ENCODE measurements at places on chromosomes 6 and 20.

DNA sequence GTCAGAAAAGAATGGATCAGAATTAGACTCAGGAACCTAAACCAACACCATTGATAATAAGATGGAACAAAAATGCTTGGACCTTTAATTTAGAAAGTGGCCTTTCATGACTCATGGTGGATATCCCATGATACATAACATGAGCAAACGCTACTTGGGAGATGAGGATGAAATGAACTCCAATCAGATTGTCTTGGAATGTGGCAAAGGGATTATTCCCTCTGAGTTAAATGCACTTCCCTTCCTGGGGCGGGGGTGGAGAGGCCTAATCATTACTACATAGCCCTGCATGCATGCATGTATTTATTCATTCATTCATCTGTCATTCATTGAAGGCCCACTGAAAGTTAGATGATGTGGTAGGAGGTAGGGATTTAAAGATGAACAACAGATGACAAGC lies 174.0 kb downstream of the AIG1 start:
- no peak overlapping the region for H3K4me3 ChIP-seq
- H3K27me3 ChIP-seq, result no peaks in the 10 kb centered on the region
- H3K36me3 ChIP-seq, result no peaks in the 10 kb centered on the region
- no peak for DNase-seq
- no peaks in the 10 kb centered on the region for H3K4me1 ChIP-seq
- no peak overlapping the region for H3K27ac ChIP-seq

GRCh38 chr6:34955442-34955841 lies 66.4 kb downstream of the ANKS1A start:
- no peak overlapping the region for H3K27ac ChIP-seq

DNA sequence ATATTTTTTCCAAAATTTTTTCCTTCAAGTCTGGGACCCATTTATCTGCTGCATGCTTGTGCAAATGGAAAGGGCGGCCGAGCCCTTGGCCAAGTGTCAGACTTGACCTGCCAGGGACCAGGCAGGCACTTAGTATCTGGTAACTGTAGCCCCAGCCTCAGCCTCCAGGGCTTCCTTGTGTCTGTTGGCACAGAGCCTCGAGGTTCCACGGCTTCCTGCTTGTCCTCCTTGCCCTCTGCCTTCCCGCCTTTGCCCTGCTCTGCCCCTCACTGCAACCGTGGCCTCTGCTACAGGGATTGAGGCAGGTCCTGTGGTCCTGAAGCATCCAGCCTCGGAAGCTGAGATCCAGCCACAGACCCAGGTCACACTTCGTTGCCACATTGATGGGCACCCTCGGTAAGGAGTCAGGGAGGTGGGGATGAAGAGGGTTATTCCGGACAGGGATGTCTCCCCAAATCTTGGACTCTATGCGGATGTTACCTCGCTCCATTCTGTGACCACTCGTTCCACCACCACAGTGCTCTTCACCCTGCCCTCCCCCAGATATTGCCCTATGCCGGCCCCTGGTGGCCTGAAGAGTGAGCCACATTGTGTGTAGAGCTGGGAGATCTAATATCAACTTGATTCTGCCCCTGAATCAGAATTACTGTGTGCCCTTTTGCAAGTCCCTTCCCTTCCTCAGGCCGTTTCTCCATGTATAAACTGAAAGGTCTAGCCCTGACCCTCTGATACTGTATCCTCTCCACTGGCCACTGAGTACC lies 41.5 kb upstream of the SRF start:
- H3K4me3 ChIP-seq, result no peak overlapping the region
- DNase-seq, result peak; percentile 18
- no peaks in the 10 kb centered on the region for H3K36me3 ChIP-seq
- H3K4me1 ChIP-seq, result no peaks in the 10 kb centered on the region
- H3K27ac ChIP-seq, result no peak overlapping the region

DNA sequence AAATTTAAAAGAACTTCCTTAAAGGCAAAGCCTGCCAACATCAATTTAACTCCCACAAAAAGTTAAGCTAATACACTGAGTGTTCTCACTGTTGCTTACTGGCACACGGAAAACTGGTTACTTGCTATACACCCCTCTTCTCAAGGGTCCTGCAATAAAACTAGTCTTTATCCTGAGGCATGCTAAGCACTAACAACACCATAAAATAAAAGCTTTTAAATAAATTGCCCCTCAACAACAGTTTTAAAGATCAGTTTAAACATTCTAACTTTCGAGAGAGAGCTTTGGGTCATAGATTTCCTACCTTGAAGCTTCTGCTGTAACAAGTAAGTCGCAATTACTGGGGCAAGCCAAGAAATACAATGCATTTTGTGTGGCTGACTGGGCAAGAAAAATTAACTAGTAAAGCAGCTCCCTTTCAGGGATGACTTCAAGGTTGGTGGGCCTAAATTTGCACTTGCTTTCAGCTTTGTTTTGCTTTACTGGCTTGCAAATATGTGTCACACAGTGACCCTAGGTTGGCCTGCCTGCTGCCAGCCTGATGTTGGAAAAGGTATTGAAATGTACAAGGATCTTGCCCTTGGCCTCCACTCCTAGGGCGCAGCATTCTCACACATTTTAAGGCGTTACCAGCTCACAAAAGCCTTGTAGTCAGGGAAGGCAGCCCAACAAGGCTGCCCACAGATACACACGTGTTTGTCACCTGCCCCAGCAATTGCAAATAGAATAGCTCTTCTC lies 4.0 kb upstream of the HEY2 start:
- peaks cover 35% of the 10 kb centered on the region for H3K27me3 ChIP-seq
- peaks cover 38% of the 10 kb centered on the region for H3K4me1 ChIP-seq
- DNase-seq, result no peak
- H3K36me3 ChIP-seq, result no peaks in the 10 kb centered on the region
- H3K4me3 ChIP-seq, result no peak overlapping the region
- no peak overlapping the region for H3K27ac ChIP-seq

DNA sequence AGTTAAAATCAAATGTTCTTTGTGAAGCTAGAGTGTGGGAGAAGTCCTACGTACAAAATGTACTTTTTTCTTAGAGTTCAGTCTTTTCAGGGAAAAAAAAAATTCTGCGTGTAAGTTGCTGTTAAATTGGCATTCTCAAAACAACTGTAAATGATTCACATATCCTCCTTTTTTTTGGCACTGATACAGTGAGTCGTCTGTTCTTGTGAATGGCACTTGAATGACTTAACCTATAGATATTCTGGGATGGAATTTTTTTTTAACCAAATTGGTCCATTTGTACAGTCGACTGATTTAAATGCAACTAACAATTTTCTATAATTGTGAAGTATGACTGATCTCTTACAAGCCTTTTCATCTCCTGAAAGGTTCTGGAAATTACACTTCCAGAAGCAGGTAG lies 5.5 kb upstream of the JAG1 start:
- DNase-seq, result no peak
- H3K4me1 ChIP-seq, result peaks cover 7% of the 10 kb centered on the region
- H3K27me3 ChIP-seq, result peaks cover 31% of the 10 kb centered on the region
- no peak overlapping the region for H3K27ac ChIP-seq

DNA sequence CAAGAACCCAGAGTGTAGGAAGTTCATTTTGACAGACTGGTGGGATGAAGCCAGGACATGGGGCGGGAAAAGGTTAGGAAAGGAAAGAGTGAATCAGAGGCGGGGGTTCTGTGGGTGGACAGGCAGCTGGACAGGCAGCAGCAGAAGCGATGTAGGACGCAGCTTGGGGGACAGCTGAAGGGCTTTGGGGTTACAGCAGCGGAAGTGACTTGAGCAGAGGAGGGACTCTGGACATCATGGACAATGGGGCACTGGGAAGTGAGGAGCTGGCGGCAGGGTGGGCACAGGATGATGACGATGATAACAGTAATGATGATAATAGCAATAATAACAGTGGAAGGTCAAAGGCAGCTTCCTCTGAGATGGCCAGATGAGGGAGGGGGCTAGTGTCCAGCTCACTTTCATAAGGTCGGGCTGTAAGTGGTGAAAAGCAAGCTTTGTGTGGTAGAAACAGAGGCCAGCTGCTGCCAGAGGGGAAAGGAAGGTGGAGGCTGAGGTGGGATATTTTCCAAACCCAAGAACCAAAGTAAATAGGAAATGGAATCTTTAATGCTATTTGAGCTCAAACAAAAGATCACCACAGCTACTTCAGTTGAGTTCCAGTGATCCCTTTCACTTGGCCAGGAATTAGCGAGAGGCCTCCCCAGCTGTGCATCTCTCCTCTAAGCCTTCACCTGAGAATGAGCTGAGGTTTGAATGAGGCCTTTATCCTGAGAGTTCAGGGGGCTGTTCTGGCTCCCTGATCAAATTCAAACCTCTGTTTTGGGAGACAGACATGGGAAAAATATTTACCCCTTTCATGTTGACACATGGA lies 433.5 kb downstream of the DHX35 start:
- no peaks in the 10 kb centered on the region for H3K4me1 ChIP-seq
- H3K4me3 ChIP-seq, result no peak overlapping the region
- no peaks in the 10 kb centered on the region for H3K36me3 ChIP-seq
- no peak for DNase-seq
- H3K27me3 ChIP-seq, result no peaks in the 10 kb centered on the region
- no peak overlapping the region for H3K27ac ChIP-seq

GRCh38 chr6:9458424-9458823 lies 956.5 kb downstream of the TFAP2A start:
- H3K36me3 ChIP-seq, result no peaks in the 10 kb centered on the region
- no peaks in the 10 kb centered on the region for H3K4me1 ChIP-seq
- DNase-seq, result no peak
- H3K27me3 ChIP-seq, result no peaks in the 10 kb centered on the region
- no peak overlapping the region for H3K4me3 ChIP-seq
- H3K27ac ChIP-seq, result no peak overlapping the region

GRCh38 chr20:1005452-1006027 lies 3.4 kb upstream of the RSPO4 start:
- no peaks in the 10 kb centered on the region for H3K36me3 ChIP-seq
- no peak overlapping the region for H3K27ac ChIP-seq
- DNase-seq, result no peak
- H3K4me1 ChIP-seq, result peaks cover 3% of the 10 kb centered on the region
- H3K4me3 ChIP-seq, result no peak overlapping the region

GRCh38 chr20:51807720-51808250 lies 5.5 kb upstream of the SALL4 start:
- no peak overlapping the region for H3K27ac ChIP-seq
- no peak overlapping the region for H3K4me3 ChIP-seq
- H3K27me3 ChIP-seq, result peaks cover 9% of the 10 kb centered on the region
- H3K36me3 ChIP-seq, result no peaks in the 10 kb centered on the region

- H3K27me3 ChIP-seq, result no peaks in the 10 kb centered on the region
- H3K27ac ChIP-seq, result no peak overlapping the region
- peak overlapping the region; percentile 60 for H3K4me3 ChIP-seq
- peaks cover 35% of the 10 kb centered on the region for H3K4me1 ChIP-seq
Observed at GRCh38 chr20:1267161-1267560, 1.1 kb downstream of the SNPH start.

DNA sequence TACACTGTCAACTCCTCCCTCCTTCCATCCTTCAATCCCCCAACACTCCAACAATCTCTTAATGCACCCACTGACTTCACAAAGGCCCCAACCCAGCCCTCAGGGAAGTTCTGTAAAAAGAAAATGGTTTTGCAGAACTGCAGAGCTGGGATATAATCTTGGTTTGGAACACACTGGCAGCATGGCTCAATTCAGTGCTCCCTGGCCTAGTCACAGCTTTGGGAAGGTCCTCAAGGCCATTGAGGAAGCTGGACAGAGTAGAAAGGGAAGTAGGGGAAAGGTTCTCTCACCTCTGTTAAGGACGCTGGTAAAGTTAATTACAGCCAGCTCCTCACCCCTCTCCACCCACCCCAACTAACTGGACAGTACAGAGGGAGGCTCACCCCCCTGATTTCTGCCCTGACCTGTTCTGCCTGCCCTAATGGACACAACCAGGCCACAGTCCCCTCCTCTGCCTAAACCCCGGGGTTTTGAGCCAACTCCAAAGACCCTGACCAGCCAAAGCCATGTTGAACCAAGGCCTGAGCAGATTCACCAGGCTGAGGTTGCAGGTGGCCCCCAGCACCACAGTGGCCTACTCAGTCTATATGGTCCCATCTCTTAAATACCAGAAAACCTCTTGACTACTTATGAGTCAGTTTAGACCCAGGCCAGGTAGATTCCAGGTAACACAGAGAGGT lies 49.2 kb downstream of the MAFB start:
- H3K4me3 ChIP-seq, result no peak overlapping the region
- no peaks in the 10 kb centered on the region for H3K4me1 ChIP-seq

DNA sequence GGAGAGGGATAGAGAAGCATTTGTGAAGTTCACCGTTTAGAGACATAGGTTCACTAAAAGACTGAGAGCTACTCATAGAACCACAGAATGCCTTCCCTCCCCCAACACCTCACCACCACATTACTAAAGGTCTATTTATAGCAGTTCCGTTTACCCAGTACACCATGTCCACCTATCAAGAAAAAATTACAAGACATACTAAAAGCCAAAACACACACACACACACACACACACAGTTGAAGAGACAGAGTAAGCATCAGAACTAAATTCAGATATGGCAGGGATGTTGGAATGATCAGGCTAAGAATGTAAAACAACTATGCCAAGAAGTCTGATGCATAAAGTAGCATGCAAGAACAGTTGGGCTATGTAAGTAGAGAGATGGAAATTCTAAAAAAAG lies 52.3 kb downstream of the SLC22A3 start:
- H3K4me3 ChIP-seq, result no peak overlapping the region
- H3K36me3 ChIP-seq, result no peaks in the 10 kb centered on the region
- no peaks in the 10 kb centered on the region for H3K27me3 ChIP-seq
- peak; percentile 44 for DNase-seq
- H3K27ac ChIP-seq, result no peak overlapping the region

- no peak for DNase-seq
- H3K27me3 ChIP-seq, result peaks cover 57% of the 10 kb centered on the region
- no peak overlapping the region for H3K27ac ChIP-seq
- no peaks in the 10 kb centered on the region for H3K36me3 ChIP-seq
- no peaks in the 10 kb centered on the region for H3K4me1 ChIP-seq
- no peak overlapping the region for H3K4me3 ChIP-seq
Observed at GRCh38 chr6:166006900-166007301, 160.8 kb downstream of the TBXT start.

GRCh38 chr6:36852481-36853147 lies 13.4 kb upstream of the CPNE5 start:
- no peak for DNase-seq
- peaks cover 5% of the 10 kb centered on the region for H3K4me1 ChIP-seq
- no peaks in the 10 kb centered on the region for H3K27me3 ChIP-seq
- H3K36me3 ChIP-seq, result peaks cover 44% of the 10 kb centered on the region
- no peak overlapping the region for H3K27ac ChIP-seq

- DNase-seq, result no peak
- peaks cover 68% of the 10 kb centered on the region for H3K4me1 ChIP-seq
- H3K36me3 ChIP-seq, result peaks cover 23% of the 10 kb centered on the region
- peak overlapping the region; percentile 99 for H3K4me3 ChIP-seq
- H3K27me3 ChIP-seq, result no peaks in the 10 kb centered on the region
Observed at GRCh38 chr20:31719644-31720485, 2.8 kb downstream of the BCL2L1 start.
